ENCODE measurements at places on chromosomes 11 and 22. TPM values are rescaled to one million over a fixed set of nuclear protein-coding genes. Genes with fewer than 3 reads are reported as not detected.

- no peak for DNase-seq
These were observed 870.7 kb downstream of the TBC1D22A start for GRCh38 chr22:47633111-47633510.

GRCh38 chr11:80346353-80347059 lies 905.7 kb upstream of the TENM4 start:
- no peak for DNase-seq

- DNase-seq: no peak
These were observed 20.6 kb downstream of the APLNR start for GRCh38 chr11:57216463-57216862.

Gene ZNF74
- 5.7 TPM for total RNA-seq

Gene P2RX3
- not detected for total RNA-seq
